Smooth muscle cell of the coronary artery (primary cell): ENCODE measurements at places on chromosomes 6 and 20. TPM values are rescaled to one million over a fixed set of nuclear protein-coding genes. Genes with fewer than 3 reads are reported as not detected.

Gene TSHZ2
- under 0.01 and 15.3 TPM in 2 replicates for total RNA-seq

Gene OR2J1
- total RNA-seq: not detected in 2 replicates

Gene SLC22A2
- 0.15 TPM in 1 of 2 replicates, not detected in the other for total RNA-seq

Gene MANEA
- 4.3 and 6.5 TPM in 2 replicates for total RNA-seq
